ENCODE measurements at places on chromosomes 4 and X. TPM values are rescaled to one million over a fixed set of nuclear protein-coding genes. Genes with fewer than 3 reads are reported as not detected.
A peak's percentile ranks its signal among the peaks of the same experiment; 100 is the strongest.

The TAF7L gene
- total RNA-seq, result not detected

- no peak for DNase-seq
These were observed 72.4 kb upstream of the SMARCA5 start for GRCh38 chr4:143441109-143441508.

DNA sequence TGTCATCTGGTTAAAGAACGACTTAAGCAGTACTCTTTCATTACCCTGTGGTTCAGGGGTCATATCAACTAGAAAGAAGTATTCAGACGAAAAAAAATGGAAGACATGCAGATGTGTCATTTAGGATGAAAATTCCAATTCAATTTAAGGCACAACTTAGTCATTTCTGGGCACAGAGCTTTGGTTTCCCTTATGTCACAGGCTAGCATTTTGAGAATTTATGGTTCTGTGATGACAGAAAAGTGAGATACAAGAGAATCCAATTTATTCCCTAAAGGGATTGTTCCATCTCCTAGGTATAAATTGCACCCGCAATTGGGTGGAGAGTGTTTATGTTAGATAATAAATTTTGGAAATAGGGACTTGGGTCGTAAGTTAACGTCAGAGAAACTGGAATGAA, 306.6 kb downstream of the STK32B start:
- DNase-seq, result no peak

GRCh38 chr4:24888475-24889344, 24.1 kb downstream of the CCDC149 start:
- DNase-seq, result no peak

DNA sequence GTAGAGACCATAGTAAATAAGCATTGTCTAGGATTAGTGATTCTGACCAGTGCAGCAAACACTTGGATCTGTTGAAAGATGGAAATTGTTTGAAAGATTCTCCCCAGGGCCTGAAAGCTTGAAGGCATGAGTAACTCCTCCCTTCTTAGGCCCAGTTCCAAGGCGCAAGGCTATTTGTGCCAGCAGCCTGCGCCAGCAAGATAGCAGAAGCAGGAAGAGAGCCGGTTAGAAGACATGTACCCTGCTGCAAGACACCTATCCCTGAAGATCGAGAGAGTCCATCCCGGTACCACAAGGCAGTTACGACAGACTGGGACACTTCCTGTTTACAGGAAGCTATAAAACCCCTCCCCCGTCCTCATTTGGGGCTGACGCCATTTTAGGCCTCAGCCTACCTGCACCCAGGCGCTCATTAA, 72.4 kb upstream of the JADE1 start:
- no peak for DNase-seq

GRCh38 chrX:107659286-107659685, 31.0 kb downstream of the PRPS1 start:
- no peak for DNase-seq

DNA sequence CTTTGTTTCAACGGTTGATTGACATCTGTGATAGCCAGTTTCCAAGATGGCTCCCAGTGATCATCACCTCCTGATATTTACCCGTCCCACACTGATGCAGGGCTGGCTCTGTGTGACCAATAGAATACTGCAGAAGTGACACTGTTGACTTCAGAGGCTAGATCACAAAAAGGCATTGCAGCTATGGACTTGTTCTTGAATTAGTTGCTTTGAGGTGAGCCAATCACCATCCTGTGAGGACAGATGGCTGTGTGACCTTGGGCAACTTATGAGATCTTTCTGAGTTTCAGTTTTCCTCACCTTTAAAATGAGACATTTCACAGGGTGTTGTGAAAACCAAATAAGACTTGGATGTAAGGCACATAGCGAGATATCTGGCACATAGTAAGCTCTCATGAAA, 1.8 kb upstream of the GPR82 start:
- no peak for DNase-seq

- no peak for DNase-seq
These were observed 83.5 kb downstream of the NPNT start for GRCh38 chr4:105978684-105979296.

DNA sequence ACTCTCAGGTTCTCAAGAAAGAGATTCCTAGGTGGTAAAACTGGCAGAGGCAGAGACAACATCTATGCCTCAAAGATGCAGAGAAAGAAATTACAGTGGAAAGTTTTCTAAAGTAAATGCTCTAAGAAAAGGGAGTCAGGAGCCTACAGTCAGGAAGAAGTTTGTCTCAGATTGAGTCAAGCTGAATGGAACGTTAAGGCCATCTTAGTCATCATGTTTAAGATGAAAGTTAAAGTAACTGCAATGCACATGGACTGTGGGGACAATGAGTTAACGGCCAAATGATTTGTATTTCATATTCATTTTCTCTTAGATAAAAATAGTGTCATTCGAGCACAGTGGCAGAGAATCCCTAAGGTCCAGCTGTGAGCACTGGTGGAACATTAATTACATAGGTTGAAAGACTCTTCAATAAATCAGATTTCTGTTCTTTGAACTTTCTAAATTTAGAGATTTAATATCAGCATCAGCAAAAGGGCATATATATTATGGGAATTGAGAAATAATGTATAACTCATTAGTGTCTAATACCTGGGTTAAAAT, 384.6 kb downstream of the DTHD1 start:
- no peak for DNase-seq

GRCh38 chr4:119135721-119136121, at the start of gene MYOZ2:
Gene MYOZ2, plus strand, starts transcription at chr4:119135832. Its CDS starts 694 bp downstream, at chr4:119136526.
- no peak for DNase-seq

DNA sequence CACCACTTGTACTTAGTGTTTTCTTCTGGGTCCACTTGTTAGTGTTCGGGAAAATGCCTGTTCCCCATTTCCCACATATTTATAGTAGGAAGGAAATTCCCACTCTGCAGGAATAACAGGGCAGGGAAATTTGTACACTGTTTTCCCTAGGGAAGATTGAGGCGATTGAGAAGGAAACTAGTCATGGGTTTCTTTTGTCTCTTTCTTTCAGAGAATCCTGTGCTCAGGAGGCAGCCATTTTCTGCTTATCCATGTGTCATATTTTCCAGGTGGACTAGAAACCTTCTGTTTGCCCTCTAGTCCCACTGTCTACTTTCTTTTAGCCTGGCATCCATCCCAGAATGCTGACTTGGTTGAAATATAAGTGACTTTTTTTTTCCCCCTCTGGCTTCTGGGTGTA, 299.1 kb upstream of the ANKRD50 start:
- DNase-seq, result no peak

The PABPC1L2A gene
- not detected for total RNA-seq

DNA sequence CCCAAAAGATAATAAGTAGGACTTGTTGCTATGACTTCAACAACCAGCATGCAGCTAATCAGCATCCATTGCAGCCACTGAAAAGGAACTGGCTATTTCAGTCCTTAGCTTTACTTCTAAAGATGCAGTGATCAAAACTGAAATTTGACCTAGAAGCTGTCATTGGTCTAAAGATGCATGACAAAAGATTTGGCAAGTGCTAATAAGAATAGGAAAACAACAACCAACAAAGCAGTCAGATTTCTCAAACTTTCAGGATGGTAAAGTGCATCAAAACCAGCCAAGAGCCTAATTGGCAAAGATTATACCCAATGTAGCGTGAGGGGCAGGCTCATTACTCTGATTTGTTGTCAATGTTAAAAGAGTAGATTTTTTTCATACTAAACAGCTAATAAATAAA, 77.1 kb upstream of the WDR17 start:
- no peak for DNase-seq

DNA sequence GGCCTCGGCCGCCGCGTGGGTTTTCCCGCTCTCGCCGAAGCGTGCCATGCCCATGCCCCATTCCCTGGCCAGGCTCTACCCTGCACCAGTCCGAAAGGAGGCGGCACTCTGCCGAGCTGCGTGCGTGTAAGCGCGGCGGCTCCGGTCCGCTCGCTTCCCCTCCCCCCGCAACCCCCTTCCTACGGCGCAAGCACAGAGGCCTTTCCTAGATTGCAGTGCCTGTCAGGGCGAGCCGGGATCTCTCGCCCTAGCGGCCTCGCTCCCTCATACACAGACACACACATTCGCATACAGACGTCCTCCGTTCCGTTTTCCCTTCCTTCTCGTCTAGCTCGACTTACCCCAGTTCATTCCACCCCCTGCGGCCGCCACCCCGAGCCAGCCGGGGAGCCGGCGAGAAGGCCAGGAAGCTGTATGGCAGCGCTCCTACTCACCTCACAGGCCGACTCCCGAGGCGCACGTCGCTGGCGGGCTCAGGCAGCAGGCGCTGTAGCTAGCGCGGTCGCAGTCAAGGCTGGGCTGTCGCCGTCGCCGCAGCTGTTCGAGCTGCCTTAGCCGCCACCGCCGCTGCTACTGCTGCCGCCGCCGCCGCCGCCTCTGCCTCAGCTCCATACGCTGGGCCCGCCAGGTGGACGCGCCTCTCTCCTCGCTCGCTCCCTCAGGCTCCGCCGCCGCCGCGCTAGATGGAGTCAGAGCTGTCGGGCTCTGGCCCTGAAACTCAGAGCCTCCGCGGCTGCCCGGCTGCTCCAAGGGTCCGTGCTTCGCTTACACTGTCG, 615 bp downstream of the NEXMIF start:
- peak; percentile 80 for DNase-seq

DNA sequence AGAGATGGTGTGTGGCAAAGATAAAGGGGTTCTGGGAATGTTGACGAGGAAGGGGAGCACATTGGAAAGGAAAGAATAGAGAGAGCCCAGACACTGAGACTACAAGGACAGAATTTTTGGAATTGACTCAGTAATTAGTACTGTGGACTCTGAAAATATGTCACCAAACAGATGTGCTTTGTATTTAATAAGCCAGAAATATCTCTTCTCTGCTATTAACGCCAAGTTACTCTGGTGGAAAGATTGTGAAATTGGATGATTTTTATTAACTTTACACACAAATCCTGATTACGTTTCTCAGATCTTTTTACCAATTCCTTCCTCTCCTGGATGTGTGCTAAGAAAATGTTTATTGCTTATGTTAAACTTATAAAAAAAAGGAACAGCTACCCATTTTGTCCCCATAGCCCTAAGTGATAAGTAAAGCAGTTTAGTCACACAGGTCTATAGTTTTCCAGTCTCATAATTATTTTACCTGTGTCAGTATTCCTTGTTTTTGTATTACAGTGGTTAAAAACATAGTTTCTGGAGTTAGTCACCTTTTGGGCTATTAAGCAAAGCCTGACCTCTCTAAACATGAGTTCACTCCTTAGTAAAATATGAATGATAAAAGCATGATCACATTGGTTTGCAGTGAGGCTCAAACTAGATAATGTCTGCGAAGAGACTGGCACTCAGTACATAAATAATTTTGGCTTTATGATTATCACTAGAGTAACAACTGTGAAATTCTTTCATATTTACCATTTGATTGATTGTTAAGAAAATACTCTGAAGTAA, 1068.3 kb downstream of the STIM2 start:
- DNase-seq, result no peak

The NOCT gene
- 12.4 TPM for total RNA-seq

The MFAP3L gene
- 5.1 TPM for total RNA-seq

The MORC4 gene
- 5.2 TPM for total RNA-seq

The SMIM31 gene
- not detected for total RNA-seq

GRCh38 chrX:130159776-130160175, 5.9 kb downstream of the AIFM1 start:
- DNase-seq, result no peak

- no peak for DNase-seq
These were observed 12.2 kb downstream of the MTTP start for GRCh38 chr4:99586797-99587196.
